Tibial nerve (tissue), 4 donors: ENCODE measurements at places on chromosomes 12 and 14. TPM values are rescaled to one million over a fixed set of nuclear protein-coding genes. Genes with fewer than 3 reads are reported as not detected.

The OR4E2 gene
- not detected for total RNA-seq

The TTC9 gene
- total RNA-seq: 5.0 TPM

GRCh38 chr12:64180951-64181350, 41.1 kb downstream of the KICS2 start:
- peak overlapping the region; percentile 73 for H3K27ac ChIP-seq
- no peak for DNase-seq
- no peaks in the 10 kb centered on the region for H3K36me3 ChIP-seq
- no peak overlapping the region for H3K4me3 ChIP-seq
- H3K4me1 ChIP-seq: no peaks in the 10 kb centered on the region

GRCh38 chr12:112198120-112198733, 72.9 kb downstream of the TRAFD1 start:
- H3K36me3 ChIP-seq: peaks cover 22% of the 10 kb centered on the region
- DNase-seq: no peak
- H3K27ac ChIP-seq: no peak overlapping the region
- no peaks in the 10 kb centered on the region for H3K4me1 ChIP-seq

DNA sequence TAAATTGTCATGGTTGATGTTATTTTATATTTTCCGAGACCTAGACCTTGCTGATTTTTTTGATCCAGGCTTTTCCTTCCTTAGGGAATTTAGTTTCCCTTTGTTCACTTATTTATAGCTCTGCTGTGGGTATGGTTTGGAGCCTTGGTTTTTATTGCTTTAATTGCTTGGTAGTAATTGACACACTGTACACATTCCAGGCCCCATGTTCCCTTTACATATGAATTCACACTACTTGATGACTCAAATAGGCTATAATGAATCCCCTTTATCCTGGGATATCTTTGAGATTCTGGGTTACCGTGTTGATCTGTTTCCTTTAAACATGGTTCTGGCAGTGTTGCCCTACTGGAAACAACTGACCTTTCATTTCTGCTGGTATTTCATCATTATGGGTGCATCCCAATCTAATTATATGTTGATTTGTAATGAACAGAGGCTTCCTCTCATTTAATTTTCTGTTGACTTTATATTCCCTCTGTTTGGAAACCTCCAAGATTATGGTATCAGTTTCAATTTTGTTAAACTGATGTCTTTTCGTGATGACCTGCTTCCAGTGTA, 424.0 kb downstream of the RAD51B start:
- peaks cover 55% of the 10 kb centered on the region for H3K4me1 ChIP-seq
- H3K4me3 ChIP-seq: no peak overlapping the region
- peak overlapping the region; percentile 81 for H3K27ac ChIP-seq
- no peak for DNase-seq

- no peaks in the 10 kb centered on the region for H3K36me3 ChIP-seq
- H3K4me1 ChIP-seq: no peaks in the 10 kb centered on the region
- no peaks in the 10 kb centered on the region for H3K27me3 ChIP-seq
- H3K4me3 ChIP-seq: no peak overlapping the region
- DNase-seq: no peak
- no peak overlapping the region for H3K27ac ChIP-seq
Measured at GRCh38 chr12:87467936-87468335, 561.3 kb downstream of the C12orf50 start.

- H3K27me3 ChIP-seq: no peaks in the 10 kb centered on the region
- no peak overlapping the region for H3K27ac ChIP-seq
- no peak overlapping the region for H3K4me3 ChIP-seq
- DNase-seq: no peak
- H3K4me1 ChIP-seq: peaks cover 5% of the 10 kb centered on the region
- H3K36me3 ChIP-seq: no peaks in the 10 kb centered on the region
Measured at GRCh38 chr12:24596768-24597388, 352.0 kb downstream of the BCAT1 start.
